ENCODE measurements at places on chromosomes 7 and 10.

GRCh38 chr10:1094112-1095057 lies 38.2 kb downstream of the WDR37 start:
- no peak for DNase-seq

DNA sequence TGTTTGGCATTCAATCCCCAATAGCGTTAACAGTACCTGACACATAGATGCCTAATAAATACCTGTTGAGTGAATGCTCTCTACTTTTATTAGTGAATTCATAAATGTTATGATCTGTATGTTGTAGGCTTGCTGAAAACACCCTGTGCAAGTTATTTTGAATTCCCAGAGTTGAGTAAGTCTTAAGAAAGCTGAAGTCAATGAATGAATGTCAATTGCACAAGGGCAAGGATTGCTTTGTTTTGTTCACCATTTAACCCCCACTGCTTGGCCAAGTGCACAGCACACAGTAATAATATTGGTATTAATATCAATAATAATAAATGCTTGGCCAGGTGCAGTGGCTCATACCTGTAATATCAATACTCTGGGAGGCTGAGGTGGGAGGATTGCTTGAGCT lies 10.2 kb downstream of the CPA1 start:
- DNase-seq, result no peak

GRCh38 chr10:103855424-103855823 lies at the start of gene SH3PXD2A:
Gene SH3PXD2A, minus strand, starts transcription at chr10:103855576. Its CDS starts 310 bp downstream, at chr10:103855266.
- DNase-seq, result peak; percentile 34

DNA sequence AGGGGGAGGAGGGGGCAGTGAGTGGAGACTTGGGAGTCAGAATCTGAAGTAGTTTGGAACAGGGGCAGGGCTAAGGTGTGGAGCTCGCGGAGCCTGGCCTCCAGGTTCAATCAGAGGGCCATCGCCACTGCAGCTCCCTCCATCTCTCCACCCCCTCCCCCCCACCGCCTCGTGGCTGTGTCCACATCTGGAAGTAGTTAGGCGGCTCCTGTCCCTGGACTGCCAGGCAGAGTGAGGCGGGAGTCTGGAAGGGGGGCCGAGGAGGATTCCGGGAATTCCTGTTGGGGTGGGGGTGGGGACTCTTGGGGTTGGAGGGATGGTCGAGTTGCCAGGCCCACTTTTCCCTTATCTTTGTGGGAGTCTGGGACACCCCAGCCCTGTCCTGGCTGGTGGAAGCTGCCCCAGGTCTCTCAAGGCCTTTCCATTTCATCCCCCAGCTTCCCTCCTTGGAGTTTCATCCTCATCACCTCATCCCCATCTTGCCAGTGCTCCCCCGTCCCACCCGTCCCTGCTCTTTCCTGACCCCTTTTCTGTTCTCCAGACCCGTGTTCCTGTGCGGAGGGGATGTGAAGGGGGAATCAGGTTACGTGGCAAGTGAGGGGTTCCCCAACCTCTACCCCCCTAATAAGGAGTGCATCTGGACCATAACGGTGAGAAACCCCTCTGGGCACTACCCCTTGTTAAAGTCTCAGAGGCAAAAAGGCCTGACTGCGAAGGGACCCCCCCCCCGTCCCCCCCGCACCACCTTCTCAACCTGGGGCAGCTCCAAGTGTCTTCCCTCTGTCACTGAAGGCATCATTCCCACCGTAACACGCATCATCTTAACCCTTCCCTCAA lies 944 bp downstream of the PCOLCE start:
- no peak for DNase-seq

GRCh38 chr10:35056686-35057085 lies 33.5 kb downstream of the CUL2 start:
- DNase-seq, result no peak

- DNase-seq, result no peak
These were observed 178.9 kb upstream of the TMEM106B start for GRCh38 chr7:12032146-12032545.

DNA sequence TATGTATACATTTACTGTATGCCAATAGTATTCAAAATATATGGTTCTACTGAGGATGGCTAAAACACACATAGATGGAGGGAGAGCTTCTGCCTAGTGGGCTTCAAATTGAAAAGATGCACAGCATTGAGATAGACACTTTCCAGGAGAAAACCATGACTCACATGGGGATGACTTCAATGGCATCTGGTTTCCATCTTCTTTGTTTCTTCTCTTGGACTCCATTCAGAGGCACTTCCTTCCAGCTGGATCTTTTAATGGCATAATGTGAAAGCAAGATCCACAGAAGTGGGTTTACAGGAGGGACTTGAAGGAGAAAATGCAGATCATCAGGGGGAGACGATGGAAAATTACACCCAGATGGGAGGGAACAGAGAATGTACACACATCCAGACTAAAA lies 84.9 kb downstream of the ZNF365 start:
- no peak for DNase-seq

DNA sequence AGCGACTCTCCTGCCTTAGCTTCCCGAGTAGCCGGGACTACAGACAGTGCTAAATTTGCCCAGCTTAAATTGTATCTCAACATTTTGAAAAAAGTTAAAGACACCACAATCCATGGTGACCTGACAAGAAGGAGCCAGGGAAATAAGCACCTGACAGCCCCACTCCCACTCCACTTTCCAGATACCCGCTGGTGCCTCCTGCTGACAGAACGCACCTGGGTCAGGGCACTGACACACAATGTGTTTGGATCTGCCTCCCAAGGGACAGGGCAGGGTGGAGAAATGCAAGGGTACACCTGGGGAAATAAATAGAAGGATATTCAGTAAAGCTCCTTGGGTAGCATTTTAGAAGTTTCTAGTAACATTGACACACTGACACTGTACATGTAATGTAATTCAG lies 58.9 kb upstream of the OPN4 start:
- no peak for DNase-seq

DNA sequence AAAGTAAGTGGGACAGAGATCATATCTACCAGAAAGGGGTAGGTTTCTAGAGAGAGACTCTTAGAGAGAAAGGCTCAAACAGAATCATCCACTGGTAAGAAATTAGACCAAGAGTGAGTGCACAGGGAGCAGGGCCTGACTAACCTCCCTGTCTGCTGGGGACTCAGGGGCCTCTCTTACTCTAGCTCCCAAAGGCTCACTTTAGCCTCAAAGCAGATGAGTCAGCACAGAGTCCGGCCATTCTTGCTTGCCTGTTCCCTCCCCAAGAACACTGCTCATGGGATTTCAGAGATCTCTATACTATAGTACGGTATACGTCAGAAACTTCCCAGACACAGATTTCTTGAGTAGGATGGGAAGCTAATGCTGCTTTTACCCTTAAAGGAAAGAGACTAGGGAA lies 32.7 kb downstream of the RBM28 start:
- DNase-seq, result no peak

GRCh38 chr7:108589874-108590273 lies 20.2 kb downstream of the DNAJB9 start:
- no peak for DNase-seq

DNA sequence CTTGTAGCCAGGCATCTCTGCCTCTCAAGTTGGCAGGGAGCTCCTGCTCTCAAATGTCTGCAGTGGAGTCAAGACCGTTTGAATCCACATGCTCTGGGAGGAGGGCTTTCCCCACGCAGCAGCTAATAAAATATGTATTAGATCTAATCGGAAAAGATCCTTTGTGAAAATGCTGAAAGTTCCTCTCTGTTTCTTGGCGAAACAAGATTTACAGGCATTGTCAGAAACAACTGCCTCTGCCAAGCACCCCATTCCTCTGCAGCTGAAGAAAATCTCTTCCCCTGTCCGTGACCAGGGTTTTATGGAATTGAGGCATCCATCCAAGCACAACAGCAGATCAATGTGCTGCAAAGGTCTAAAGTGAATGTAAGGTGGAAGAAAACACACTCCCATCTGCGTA lies 165.8 kb downstream of the TCERG1L start:
- DNase-seq, result no peak

GRCh38 chr7:101705331-101705730 lies 76.2 kb upstream of the MYL10 start:
- no peak for DNase-seq

- DNase-seq, result peak; percentile 35
These were observed 34.8 kb downstream of the MGMT start for GRCh38 chr10:129501652-129502436.

DNA sequence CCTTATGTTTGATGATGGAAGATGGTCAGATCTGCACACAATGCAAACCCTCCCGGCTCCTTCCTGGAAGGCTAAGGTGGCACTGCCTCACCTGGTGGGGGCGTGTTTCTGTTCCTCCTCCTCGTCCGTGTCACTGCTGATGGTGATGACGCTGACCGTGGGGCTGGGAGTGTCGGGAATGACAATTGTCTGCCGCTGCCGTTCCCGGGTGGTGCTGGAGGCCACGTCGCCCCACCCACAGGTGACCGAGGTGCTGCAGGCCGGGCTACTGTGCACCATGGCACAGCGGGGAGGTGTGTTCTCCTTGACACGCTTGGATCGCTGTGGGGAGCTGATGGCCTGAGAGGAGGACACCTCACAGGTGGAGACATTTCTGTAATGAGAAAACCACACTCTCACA lies 73.1 kb downstream of the CLEC2L start:
- no peak for DNase-seq

- no peak for DNase-seq
These were observed 134.6 kb upstream of the NPSR1 start for GRCh38 chr7:34523226-34523918.

DNA sequence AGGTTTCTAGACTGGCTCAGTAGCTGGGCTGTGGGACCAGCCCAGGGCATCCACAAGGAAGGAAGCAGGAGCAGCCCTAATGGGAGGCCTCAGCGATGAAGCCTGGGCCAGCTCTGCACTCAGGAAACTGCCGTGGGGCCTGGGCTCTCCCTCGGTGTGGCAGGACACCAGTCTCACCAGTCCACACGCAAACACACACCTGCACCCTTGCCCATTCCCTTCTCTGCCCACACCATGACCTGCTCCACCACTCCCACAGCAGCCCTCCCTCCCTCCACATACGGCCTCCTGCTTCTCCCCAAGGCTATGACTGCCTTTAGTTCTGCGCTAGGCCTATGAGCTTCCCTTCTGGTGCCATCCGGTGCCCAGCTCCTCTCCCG lies 7.1 kb downstream of the FGF8 start:
- no peak for DNase-seq

DNA sequence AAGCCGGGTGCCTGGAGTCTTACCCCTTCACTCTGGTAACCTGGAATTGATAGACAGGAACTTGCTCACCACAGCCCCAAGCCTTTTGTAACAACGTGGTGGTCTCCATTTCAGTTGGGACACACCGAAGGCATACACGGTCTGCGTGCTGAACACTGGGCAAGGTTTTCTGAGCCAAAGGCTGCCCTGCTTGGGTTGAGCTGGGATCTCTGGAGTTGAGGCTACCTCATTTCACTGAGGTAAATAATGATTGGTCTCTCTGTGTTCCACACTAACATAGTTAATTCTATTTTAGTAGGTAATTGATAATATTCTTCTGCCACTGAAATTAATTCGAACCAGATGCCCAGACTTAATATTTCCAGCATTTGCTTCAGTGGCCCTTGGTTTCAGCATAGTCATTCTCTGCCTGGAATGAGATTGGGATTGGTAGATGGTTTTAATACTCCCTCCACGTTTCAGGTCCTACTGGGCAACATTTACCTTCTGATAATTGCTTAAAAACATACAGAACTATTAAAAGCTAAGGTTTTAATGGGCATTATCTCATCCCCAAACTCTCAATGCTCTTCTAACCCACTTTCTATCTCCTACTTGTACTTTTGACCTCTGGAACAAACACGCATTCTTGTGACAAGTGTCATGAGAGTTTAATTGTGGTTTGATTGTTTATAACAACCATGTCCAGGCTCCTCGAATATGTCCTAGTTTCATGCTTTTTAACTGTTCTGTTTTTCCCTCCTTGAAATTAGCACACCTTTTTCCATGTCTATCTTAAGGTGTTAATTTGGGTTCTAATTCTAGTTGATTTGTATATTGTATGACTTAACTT lies 202.3 kb upstream of the KLF6 start:
- no peak for DNase-seq

- peak; percentile 44 for DNase-seq
These were observed 3.8 kb upstream of the DDX50 start for GRCh38 chr10:68897336-68897741.

DNA sequence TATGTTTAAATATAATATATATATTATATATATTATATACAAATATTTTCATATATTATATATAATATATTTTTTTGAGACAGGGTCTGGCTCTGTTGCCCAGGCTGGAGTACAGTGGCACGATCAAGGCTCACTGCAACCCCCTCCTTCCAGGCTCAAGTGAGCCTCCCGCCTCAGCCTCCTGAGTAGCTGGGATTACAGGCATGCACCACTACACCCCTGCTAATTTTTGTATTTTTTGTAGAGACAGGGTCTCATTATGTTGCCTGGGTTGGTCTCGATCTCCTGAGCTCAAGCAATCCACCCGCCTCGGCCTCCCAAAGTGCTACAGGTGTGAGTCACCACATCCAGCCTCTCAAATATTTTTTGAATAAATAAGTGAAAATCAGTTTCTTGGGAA lies 215.5 kb downstream of the GATA3 start:
- no peak for DNase-seq

GRCh38 chr7:44403176-44403759 lies 77.9 kb upstream of the CAMK2B start:
- DNase-seq, result no peak

- no peak for DNase-seq
These were observed 962.5 kb downstream of the CNTNAP2 start for GRCh38 chr7:147079083-147079482.

DNA sequence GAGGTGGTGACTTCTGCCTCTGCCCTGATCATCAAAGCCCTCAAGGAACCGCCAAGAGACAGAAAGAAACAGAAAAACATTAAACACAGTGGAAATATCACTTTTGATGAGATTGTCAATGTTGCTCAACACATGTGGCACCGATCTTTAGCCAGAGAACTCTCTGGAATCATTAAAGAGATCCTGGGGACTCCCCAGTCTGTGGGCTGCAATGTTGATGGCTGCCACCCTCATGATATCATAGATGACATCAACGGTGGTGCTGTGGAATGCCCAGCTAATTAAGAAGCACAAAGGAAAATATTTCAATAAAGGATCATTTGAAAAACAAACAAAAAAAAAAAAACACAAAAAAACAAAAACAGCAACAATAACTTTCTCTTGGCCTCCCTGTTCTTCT lies 59.5 kb upstream of the TOMM7 start:
- DNase-seq, result no peak

DNA sequence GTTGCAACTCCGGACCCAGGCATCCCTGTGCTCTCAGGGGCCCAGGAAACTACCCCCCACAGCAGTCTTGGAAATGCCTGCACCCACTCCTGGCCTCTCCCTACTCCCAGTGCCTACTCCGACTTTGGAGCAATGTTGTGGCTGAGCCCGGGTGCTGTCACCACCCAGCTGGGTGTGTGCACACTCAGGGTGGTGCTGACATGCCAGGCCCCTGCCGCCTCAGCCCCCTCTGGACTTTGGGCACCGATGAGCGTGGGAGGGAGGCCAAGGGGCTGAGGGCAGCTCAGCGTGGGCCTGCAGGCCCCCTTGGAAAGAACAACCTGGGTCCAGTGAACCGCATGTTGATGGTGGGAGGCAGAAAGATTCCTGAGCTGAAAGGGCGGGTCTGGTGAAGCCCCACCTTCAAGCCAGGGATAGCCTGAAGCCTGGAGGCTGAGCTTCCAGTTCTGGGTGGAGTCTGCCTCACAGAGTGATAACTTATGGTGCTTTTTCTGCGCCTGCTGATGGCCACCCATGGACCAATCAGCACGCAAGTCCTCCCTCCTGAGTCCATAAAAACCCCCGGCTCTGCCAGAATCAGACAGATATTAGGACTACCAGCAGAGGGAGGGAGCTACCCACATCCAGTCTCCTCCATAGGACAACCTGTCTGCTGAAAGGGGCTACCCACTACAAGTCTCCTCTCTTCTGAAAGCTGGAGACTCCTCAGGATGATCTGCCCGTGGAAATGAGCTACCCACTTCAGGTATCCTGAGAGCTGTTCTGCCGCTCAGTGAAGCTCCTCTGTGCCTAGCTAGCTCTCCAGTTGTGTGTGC lies 380.4 kb upstream of the SORCS1 start:
- no peak for DNase-seq
